Kidney capillary endothelial cell (primary cell): ENCODE measurements at places on chromosomes 16 and 17.

DNA sequence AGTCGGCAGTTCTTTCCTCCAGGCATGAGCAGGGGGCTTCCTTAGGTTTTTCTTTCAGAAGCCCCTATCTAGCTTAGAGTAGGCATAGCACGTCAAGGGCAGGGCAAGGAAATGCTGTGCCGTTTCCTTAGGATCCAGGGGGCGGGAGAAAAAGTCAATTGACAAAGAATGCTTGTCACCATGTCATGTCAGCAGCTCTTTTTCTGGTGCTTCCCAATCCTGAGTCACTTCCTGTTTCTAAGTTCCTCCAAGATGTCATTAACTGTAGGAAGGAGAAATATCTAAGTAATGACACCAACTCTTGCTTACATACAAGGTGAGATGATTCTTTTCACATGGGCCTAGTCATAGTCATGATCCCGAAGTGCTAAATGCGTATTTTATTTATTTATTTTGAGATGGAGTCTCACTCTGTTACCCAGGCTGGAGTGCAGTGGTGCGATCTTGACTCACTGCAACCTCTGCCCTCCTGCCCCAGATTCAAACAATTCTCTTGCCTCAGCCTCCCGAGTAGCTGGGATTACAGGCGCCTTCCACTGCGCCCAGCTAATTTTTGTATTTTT is 35.2 kb downstream of the GJC1 start:
- DNase-seq, result peak; percentile 99

DNA sequence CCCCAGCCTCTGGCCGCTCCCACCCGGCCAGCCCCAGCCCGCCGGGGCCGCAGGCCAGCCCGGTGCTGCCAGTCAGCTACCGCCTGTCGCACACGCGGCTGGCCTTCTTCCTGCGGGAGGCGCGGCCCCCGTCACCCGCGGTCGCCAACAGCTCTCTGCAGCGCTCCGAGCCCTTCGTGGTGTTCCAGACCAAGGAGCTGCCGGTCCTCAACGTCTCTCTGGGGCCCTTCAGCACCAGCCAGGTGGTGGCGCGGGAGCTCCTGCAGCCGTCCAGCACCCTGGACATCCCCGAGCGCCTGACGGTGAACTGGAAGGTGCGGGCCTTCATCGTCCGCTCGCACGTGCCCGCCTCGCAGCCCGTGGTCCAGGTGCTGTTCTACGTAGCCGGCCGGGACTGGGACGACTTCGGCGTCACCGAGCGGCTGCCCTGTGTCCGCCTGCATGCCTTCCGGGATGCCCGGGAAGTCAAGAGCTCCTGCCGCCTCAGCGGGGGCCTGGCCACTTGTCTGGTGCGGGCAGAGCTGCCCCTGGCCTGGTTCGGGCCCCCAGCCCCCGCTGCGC is 46.8 kb downstream of the TMEM132E start:
- no peak for DNase-seq

DNA sequence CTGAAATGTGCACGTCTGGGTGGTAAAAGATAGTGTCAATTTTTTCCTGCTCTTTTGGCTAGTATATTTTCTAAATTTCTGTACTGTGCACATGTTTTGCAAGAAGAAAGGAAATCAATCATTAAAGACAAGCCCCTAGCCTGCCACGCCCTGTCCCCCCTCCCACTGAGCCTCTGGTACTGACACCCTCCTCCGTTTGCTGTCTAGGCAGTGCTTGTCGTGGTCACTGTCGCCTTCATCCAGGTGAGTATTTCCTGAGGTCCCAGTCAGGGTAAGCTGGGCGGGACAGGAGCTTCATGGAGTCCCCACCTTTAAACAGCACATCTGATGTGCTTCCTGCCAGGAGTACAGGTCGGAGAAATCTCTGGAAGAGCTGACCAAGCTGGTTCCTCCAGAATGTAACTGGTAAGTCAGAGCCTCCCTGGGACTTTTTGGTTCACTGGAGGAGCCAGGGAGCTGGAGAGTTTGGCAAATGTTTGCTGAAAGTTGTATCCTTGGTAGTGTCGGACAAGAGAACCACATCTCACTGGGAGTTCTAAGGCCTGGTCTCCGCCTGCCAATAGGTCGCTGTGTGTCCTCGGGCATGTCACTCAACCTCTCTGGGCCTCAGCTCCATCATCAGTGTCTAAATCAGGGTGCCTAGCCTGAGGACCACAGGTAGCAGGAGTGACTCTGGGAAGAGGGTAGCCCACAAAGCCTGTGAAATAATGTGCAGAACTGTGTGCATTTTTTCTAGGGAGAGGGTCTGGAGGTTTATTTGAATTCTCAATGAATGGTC is 42.2 kb downstream of the ATP2C2 start:
- no peak for DNase-seq

GRCh38 chr17:3914312-3914670 is 2.0 kb downstream of the P2RX1 start:
- DNase-seq, result no peak

- DNase-seq, result no peak
Measured at GRCh38 chr17:50794361-50794760, 27.0 kb upstream of the ANKRD40CL start.

DNA sequence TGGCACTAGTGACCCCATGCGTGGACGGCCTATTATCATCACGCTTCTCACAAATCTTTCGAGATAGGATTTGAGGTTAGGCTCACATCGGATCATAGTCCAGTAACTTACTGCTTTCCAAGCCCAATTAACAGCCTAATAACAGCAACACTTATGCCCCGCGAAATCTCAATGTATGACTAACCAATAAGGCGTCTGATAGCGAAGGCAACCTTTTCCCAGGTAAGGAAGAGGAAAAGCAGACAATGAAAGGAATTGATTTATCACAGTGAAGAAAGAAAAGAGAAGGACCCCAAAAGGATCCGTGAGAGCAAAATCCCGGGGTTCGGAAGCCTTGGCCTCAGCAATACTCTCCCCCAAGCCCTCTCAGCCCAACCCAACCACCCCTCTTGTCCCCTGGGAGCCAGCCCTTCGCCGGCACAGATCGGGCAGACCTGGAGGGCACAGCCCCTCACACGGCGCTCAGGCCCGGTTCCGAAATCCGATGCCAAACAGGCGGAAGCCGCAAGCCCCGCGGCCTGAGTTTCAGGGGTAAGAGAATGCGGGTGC is 534 bp downstream of the GPATCH8 start:
- peak; percentile 10 for DNase-seq

GRCh38 chr17:75245011-75245410 is 16.4 kb downstream of the GGA3 start:
- no peak for DNase-seq

- DNase-seq, result no peak
Measured at GRCh38 chr17:29596811-29597210, 3.9 kb downstream of the ANKRD13B start.

DNA sequence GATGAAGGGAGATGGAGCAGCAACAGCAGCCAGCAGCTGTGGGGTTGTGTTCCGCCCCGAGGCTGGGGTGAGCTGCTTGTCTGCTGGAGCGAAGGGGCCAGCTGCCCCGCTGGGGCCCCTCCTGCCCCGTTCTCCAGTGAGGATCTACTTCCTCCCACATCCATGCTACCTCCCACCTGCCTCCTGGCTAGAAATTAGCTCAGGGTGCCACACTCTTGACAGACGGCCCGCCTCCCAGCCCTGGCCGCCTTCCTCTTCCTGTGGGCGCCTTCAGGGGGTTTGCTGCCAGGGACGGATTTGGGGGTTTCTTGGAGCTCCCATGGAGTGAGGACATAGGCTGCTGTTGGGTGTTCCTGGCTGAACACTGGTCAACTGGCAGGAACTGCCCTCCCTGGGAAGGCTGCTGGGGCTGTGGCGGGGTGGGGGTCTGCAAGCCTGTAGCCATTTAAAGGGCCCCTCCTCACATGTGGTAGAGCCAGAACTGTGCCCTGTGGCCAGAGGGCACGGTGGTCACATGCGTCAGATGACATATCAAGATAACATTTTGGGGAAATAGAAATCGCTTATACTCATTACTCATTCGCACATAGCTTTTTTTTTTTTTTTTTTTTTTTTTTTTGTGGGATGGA is 13.1 kb downstream of the TBC1D24 start:
- DNase-seq, result no peak

DNA sequence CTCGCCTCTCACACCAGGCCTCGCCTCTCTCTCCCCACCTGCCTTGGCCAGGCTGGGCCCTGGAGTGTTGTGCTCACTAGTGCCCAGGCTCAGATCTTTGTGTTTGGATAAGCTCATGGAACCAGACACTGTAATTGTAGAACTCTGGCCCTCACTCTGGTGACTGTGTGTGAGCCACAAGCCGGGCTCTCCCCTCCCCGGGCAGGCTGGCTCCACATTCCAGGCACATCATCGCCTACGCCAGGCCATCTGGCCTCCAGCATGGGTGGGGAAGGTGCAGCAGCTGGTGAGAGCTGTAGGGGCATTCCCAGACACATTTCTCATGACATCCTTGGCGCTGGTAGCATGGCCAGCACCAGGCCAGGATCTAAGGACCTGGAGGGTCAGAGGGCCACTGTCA is 202.3 kb downstream of the RAB11FIP4 start:
- DNase-seq, result no peak

DNA sequence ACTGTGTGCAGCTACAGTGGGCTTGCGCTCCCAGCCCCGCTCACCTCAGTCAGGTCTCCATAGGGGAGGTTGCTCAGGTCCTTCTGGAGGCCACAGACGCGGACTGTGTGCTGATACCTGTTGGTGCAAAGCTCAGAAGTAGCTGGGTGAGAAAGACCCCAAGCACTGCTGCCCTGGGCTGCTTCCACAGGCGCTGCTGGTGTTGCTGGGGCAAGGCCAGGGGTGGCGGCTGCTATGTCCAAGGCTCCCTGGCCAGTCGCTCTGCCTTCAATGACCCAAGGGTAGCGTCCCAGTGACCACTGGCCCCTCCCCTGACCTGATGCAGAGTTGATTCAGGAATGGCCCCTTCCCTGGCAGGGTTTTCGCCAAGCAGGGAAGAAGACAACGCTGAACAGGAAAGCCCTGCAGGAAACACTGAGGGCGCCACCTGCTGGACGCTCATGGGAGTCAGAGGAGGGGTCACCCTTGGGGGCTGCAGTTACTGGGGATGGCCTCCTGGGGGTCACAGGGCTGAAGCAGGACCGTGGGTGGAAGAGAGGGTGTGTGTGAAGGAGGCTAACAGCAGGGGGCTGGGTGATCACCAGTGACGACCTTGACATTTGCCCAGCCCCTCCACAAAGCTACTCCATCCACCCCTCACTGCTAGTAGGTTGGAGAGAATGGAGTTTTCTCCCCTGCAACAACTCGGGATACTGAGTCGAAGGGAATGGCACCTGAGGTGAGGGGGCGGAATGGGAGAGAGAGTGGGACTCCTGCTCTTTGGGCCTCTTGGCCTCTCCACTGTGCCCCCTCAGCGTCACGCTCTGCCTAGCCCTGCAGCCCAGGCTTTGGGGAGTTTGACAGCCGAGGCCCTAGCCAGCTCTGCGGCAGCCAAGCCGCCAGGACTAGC is 38.3 kb downstream of the ABCC12 start:
- peak; percentile 58 for DNase-seq

DNA sequence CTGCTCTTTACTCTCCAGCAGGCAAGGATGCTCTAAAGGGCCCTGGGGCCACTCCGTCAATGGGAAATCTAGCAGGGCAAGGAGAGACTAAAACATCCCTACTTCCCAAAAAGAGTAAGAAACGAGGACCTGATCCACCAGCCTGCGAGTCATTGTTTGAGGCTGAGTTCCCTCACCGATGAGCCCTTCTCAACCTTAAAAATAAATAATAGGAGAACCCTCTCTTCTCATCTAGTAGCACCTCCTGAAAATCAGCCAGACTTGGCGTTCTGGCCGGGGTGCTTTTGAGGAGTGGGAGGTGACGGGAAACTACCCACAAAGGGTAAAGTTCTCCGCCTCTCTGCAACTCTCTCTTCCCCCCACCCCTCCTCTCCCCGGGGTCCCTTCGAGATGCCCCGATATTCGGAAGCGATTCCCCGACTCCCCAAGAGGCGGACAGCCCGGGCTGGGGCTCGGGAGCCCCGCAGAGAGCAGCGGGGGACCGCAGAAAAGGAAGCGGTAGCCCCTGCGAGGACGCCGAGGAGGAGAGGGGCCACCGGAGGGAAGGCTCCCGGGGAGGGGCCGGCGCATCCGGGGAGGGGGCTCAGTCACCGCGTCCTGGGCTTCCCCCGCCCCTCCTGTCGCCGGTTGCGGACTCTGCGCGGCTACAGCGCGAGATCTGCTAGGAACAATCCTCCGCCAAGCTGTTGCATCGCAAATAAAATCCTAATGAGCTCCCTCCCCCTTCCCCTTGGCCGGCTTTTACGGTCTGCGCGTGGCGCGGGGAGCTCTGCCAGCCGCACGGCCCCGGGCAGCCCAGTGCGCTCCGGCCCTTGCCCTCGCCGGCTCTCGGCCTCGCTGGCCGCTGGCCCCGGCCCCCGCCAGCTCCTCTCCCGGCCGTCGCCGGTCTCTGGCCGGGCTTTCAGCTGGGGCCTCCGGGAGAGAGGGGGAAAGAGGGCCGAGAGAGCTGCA is 1.3 kb downstream of the HOXB9 start:
- peak; percentile 31 for DNase-seq

DNA sequence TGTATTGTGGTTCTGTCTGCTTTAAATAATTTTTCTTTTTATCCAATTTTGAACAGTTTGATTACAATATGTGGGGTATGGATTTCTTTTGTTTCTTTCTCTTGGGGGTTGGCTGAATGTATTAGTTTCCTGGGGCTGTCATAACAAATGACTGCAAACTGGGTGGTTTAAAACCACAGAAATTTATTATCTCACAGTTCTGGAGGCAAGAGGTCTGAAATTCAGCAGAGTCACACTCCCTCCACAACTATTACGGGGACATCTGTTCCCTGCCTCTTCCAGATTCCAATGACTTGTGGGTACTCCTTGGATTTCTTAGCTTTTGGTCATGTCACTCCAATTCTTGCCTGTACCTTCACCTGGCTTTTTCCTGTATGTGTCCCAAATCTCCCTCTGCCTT is 23.7 kb downstream of the COX11 start:
- DNase-seq, result no peak

- no peak for DNase-seq
Measured at GRCh38 chr17:3565143-3565542, 7.5 kb upstream of the TRPV3 start.

- DNase-seq, result no peak
Measured at GRCh38 chr17:55037828-55038227, 69.3 kb downstream of the STXBP4 start.

DNA sequence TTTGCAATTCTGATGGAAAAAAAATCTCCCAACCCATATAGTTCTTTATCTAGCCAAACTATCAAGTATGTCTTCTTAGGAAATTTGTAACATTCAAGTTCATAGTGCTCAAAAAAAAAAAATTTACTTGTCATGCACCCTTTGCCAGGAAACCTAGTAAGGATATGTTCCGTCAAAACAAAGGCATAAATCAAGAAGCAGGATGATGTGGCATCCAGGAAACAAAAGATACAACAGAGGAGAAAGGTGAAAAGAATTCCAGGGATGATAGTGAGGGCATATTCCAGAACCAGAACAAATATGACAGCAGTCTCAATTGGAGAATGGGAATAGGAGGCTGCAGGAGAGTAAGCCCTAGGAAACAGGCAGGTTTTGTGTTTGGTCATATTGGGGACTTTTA is 104.6 kb downstream of the SPAG9 start:
- DNase-seq, result no peak

- DNase-seq, result no peak
Measured at GRCh38 chr17:15092762-15093161, 172.4 kb downstream of the PMP22 start.
